ENCODE measurements at places on chromosomes 2 and 18.
A peak's percentile ranks its signal among the peaks of the same experiment; 100 is the strongest.

GRCh38 chr18:62554061-62554815 is 31.4 kb downstream of the ZCCHC2 start:
- DNase-seq, result no peak

- no peak for DNase-seq
These were observed 2048.0 kb downstream of the SUCLG1 start for GRCh38 chr2:82411071-82411470.

GRCh38 chr18:63182861-63183260 is 136.7 kb downstream of the BCL2 start:
- no peak for DNase-seq

DNA sequence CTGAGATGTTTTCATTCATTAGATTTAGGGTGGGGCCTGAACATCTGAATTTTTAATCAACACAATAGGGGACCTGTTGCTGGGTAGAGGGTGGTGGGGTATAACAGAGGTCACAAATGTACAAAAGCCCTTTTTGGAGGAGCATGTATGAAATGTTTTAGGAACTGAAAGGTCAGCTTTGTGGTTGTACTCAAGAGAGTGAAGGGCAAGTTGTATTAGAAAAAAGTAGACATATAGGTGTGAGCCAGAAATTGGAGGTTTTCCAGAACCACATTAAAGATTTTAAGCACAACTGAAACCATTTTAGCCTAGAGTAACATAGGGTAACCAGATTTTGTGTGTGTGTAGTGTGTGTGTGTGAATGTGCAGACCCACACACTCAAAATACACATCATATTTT is 62.3 kb downstream of the PTPRM start:
- no peak for DNase-seq

GRCh38 chr18:47968721-47969120 is 38.3 kb upstream of the SMAD2 start:
- DNase-seq, result no peak

DNA sequence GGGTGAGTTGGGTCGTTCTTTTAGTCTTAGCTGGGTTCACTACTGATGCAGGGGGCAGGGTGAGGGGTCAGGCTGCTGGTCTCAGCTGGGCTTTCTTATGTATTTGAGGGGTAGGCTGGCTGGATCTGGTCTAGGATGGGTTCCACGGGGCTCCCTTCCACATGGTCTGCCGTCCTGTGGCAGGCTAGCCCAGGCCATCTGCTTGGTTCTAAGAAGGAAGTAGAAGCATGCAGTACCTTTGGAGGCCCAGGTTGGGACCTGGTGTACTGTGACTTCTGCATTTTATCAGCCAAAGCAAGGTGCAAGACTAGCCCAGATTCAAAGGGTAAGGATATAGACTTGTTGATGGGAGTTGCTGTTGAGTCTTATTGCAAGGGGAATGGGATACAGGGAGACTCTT is 35.5 kb upstream of the MGAT5 start:
- no peak for DNase-seq

DNA sequence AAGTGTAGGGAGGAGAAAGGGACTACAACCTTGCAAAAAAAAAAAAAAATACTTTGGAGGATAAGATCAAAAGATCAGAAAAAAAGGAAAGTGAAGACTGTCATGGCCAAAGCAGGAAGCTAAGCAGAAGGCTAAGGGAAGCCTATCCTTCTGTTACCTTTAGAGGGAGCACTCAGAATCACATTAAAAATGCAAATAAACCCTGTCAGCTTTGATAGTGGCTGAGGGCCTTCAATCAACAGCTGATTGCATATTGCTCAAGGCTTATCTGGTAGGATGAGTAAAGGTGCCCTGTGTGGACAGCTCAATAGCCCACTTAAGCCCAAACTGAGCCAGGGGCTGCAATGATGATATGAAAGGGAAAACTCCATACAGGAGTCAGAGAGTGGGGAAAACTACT is 1021.2 kb downstream of the LRP1B start:
- DNase-seq, result no peak

DNA sequence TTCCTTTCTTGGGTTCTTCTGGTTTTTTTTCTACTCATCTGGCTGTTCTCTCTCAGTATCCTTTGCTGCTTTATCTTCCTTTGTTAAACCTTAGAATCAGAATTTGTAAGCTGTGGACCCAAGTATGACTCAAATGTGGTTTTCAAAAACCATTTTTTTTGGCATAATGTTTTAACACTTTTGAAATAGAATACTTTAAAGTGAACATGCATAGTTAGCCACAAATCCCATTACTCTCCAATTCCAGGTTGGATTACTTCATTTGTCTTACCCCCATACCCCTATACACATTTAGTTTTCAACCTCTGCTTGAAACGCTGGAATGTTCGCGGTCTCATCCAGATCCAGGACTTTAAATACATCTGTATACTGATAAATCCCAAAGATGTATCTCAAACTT is 29.1 kb downstream of the ALMS1 start:
- DNase-seq, result no peak

DNA sequence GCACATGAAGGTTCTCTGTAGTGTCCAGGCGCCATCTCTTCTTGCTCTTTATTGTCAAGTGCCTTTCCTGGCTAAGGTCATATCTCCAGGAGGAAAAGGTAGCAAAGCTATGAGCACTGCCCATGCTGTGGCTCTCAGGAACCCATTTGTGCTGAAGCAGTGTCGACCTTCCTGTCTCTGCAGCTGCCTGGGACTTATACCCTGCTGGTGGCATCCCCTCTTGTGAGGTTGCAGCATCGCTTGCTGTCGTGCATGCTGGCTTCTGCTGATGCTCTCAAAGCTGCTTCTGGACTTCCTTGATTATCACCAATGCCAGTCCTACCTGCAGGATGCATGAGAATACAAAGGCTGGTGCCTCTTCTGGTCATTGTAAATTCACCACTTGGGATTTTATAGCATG is 22.1 kb upstream of the PTPN2 start:
- no peak for DNase-seq

DNA sequence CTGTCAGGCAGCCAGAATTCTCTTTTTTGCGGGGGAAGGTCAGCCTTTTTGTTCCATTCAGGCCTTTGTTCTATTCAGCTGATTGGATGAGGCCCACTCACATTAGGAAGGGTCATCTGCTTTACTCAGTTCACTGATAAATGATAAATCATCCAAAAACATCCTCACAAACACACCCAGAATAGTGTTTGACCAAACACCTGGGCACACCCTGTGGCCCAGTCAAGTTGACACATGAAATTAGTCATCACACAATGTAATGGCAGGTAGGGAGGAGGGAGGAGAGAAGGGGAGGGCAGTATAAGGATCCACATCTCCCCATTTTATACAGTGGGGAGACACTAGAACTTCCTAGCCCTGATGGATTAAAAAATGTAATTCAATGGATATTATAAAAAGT is 8.3 kb upstream of the RMC1 start:
- no peak for DNase-seq

GRCh38 chr2:174681099-174682006 is 82.9 kb downstream of the CHRNA1 start:
- no peak for DNase-seq

- no peak for DNase-seq
These were observed 523.0 kb downstream of the ERBB4 start for GRCh38 chr2:212015588-212015987.

GRCh38 chr2:232435805-232436204 is 20.1 kb upstream of the ALPI start:
- DNase-seq, result no peak

DNA sequence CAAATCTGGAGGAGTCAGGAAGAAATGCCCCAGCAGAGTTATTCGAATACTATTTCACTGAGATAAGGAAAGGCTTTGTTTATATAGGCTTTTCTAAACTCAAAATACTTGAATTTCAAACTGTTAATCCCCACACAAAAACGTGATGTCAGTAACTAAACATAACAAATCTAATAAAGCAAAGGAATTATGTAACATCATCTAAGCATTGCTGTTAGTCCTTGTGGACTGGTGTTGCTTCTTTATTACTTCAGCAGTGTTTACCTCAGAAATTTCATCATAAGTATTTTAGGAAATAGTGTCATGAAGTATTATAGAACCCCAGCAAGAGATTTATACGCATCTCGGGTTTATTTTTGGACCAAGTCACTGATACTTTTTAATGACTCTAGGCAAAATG is 19.7 kb upstream of the SANBR start:
- DNase-seq, result no peak

GRCh38 chr18:267380-267687 is 513 bp downstream of the THOC1 start:
- DNase-seq, result no peak

- DNase-seq, result no peak
These were observed 69.9 kb downstream of the PMS1 start for GRCh38 chr2:189854187-189854586.

GRCh38 chr18:51153659-51154371 is 43.7 kb downstream of the MEX3C start:
- DNase-seq, result no peak

DNA sequence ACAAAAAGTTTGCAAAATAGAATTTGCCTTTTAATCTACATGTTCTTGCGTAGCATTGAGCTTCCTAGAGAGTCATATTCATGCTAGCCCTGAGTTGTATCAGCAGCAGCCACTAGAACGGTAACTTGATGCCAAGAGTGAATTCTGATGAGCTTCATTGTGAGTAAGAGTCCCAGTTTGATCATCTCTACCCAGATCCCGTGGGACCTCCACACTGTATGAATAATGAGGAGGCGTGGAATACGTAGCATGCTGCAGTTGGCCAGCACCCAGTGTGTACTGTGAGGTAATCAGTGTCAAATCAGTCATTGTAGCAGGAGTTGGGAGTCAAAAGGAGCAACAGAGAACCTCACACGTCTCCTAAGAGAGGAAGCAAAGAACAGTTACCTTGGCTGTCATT is 197.9 kb downstream of the NEDD4L start:
- DNase-seq, result peak; percentile 60

- peak; percentile 14 for DNase-seq
These were observed 27.6 kb downstream of the STAT1 start for GRCh38 chr2:190986221-190986953.

GRCh38 chr18:58965291-58966004 is 100.8 kb downstream of the ZNF532 start:
- no peak for DNase-seq

DNA sequence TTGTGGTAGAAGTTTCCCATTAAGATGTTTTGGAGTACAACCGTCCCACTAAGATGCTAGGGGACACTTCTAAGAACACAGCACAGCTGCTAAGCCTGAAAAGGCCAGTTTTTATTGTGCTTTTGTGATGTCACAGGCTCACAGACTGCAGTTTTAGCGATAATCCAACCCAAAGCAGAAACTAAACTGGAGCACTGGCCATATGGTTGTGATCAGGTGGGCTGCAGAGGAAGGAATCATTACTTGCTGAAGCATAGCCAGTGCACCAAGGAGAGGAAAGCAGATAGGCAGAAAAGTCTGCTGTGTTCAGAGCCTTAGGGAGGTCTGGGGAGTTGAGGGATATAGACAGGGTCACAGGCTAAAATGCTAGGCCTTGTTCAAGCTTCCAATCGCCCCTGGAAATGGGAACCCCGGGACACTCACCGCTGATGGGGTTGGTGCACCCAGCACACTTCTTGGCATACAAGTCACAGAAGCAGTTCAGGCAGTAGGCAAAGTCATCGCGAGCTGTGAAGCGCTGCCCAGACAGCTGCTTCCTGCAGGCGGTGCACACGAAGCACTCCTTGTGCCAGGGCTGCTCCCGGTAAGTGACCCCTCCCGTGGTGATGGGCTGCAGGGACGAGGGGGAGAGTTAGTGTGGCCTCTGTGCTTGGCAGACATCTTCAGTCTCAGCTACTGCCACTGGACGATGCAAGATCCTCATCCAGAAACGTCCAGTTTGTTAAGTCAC is 25.7 kb downstream of the C2orf49 start:
- DNase-seq, result no peak

GRCh38 chr2:108492364-108492763 is 41.9 kb upstream of the LIMS1 start:
- DNase-seq, result no peak

- no peak for DNase-seq
These were observed 92.1 kb downstream of the LYPD6 start for GRCh38 chr2:149422337-149422990.

GRCh38 chr2:178268435-178268834 is 74.1 kb downstream of the OSBPL6 start:
- DNase-seq, result no peak

- no peak for DNase-seq
These were observed 339.0 kb upstream of the LRRTM1 start for GRCh38 chr2:80643598-80643997.

GRCh38 chr2:152861349-152861942 is 143.0 kb downstream of the ARL6IP6 start:
- DNase-seq, result no peak

DNA sequence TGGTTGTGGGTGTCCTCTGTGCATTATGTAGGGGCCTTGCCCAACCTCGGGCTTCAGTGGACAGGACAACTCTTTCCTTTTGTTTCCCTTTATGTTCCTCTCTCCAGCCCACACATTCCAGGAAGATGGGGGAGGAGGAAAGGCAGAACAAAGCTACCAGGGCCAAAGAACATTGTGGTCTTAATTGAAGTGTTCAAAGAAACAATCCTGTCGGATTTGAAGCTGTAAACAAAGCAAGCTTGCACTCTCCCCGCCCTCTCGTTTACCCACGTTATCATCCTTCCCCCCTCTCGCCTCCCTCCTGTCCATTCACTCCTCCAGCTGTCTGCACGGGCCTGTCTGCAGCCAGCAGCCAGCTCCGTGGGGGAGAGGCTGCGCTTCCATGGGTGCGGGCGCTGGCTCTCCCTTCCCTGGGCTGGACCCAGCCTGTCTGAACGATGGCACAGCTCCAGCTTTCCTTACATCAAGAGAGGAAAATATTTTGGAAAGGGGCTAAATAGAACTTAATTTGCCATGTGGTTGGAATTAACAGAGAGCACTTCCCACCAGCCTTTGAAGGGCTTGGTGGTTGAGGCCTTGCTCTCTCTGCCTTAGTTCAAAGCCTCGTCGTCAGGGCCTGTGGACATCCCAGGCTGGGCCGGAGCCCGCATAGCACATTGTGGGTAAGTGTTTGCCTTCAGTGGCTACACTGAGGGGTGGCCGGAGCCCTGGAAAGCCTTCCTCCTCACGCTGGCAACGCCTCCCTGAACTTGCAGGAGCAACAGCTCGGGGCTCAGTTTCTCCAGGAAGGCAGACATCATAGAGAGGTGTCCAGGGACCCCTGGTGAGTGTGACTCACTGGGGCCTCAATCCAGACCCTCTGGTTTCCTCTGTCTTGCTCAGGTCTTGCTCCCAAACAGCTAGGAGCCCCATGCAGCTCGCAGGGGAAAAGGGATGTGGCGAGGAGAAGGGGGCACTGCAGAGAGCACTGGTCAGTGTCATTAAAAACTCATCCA is 60.6 kb upstream of the HS6ST1 start:
- DNase-seq, result no peak

DNA sequence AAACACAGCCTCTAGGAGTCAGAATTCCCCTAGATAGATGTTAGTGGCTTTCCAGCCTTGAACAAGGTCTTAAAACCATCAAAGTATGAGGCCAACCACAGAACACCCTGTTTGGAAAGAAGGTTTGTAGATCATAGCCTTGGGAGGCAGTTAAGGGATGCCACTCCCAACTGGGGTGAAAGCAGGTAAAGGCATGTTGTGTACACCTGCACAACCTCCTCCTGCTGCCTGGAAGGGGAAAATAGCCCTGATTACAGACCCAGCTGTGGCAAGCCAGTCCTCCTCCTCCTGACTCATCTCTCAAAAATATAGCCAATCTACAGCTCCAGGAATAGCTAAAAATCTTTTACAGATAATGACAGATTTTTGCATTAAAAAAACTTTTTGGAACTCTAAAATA is 108.1 kb downstream of the RBM43 start:
- no peak for DNase-seq

- DNase-seq, result no peak
These were observed 81.8 kb downstream of the EXOC6B start for GRCh38 chr2:72744049-72744448.

- DNase-seq, result no peak
These were observed 283.3 kb upstream of the THUMPD2 start for GRCh38 chr2:40062381-40062780.

Data from NCI-H510A (cell line).